ENCODE measurements at places on chromosomes 2 and 18.
A peak's percentile ranks its signal among the peaks of the same experiment; 100 is the strongest.

- no peak for DNase-seq
These were observed 134.8 kb upstream of the FSHR start for GRCh38 chr2:49288902-49289700.

DNA sequence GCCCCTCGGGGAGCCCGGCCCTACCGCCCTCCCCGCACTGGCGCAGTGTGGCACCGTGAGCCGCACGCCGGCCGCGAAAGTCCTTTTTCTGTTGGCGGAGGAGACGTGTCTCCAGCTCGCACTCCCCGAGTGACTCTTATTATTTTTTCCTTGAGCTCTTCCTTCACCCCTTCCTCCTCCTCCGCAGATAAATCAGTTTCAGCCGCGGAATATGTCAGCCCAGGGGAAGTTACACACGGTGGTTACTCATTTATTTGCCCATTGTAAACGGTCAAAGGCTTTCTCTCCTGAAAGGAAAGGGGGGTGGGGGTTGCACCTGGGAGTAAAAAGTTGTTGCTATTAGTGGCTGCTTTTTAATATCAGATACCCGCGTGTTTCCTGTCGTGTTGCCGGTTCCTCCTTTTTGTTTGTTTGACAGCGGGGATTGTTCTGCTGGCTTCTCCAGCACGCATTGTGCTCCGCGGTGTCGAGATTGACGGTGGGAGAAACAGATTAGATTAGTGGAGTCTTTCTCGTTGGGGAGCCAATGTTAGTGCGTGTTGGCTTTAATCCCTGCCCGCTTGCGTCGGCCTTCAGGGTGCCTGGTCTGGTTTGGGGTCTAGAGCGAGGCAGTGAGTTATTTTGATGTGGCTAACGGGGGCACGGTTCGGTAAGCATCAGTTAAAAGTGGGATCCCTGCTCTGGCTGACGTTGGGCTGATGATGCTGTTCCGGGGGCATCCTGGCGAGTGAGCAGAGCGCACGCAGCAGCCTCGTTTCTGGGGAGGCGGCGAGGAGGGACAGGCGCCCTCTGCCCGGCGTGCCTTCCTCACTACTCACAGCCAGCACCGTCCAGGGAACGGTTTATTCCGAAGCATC lies 1.6 kb downstream of the CRIM1 start:
- DNase-seq = peak; percentile 7

DNA sequence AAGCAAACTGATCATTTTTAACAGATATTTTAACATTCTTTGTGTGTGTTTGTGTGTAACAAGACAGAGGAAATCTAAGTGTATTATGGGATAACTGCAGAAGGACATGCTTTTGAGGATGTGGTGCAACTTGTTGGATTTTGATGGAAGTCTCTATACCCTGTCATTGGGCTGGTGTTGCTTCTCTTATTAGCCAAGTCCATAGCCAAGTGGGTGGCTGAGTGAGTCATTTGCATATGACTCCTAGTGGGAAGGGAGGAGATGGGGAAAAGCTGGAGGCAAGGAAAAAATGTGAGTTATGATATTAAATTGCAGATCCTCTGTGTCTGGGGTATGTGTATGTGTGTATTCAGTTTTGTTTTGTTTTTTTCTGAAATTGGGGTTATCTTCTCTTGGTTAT lies 879.9 kb downstream of the DCC start:
- DNase-seq = no peak

DNA sequence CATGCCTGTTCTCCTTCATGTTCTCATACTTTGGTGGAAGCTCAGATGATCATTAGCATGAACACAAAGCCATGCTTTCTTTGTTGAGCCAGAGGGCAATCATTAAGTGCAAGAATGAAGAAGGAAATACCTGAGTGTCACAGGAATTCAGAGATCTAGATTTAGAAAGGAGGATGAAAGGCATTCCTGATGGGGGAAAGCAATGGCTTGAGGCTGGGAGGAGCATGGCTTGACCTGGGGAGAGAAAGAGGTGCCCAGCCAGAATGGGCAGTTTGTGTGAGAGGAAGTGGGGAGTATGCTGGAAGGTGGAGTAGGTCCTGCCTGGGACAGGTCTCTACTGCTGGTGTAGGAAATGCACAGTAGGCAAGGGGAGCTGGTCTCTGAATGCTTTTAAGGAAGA lies 35.1 kb downstream of the SLC4A3 start:
- no peak for DNase-seq

- no peak for DNase-seq
These were observed 74.2 kb downstream of the LYPD6B start for GRCh38 chr2:149112713-149113112.

- no peak for DNase-seq
These were observed 91.3 kb downstream of the SPATS2L start for GRCh38 chr2:200397785-200398184.

- DNase-seq = no peak
These were observed 667.6 kb upstream of the SLC8A1 start for GRCh38 chr2:41119489-41119888.

DNA sequence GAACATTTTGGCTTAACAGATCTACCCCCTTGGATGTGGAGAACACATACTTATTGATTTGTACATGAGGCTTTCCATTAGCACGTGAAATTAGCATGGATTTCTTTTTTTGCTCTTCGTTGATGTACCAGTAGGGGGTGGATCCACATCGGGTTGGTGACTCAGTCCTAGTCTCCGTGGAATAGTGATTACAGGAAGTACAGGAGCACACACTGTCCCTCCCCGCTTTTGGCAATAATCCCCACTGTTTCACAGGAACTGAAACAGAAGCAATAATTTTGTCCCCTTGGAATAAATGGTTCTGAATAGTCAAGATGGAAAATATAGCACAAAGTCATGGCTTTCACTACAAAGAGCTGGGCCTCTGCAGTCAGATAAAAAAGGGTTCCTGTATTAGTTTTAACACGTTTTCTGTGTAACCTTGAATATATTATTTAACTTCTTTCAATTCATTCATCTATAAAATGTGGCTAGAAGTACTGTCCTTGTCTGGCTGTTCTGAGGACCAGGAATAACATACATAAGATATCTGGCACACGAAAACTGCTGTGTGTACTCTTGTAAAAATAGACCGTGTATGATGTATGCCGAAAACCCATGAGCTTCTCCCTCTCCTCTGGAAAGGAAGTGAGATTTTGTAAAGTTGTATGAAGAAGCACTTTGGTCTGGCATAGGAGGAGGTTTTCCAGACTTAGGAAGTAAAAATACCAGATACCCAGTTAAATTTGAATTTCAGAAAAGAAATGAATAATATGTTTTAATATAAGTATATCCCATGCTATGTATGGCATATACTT lies 229.2 kb downstream of the GALR1 start:
- DNase-seq = peak; percentile 24

DNA sequence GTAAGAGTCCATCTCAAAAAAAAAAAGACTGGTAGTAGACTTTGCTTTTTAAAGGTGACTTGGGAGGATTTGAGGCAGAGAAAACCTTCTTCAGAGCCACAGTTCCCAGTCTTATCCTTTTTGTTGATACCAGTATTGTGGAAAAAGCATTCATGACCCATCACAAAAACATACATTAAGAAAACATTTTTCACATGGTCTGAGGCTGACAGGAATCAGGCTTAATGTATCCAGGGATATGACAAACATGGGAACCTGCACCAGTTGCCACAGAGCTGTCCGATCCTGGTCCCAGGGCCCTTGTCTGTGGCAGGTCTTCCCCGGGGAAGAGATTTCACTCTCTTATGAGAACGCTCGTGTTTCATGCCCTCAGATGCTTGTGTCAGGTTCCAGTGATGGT lies 21.8 kb downstream of the SPTBN1 start:
- no peak for DNase-seq

- DNase-seq = peak; percentile 7
These were observed 11.5 kb downstream of the SPEG start for GRCh38 chr2:219446101-219446504.

DNA sequence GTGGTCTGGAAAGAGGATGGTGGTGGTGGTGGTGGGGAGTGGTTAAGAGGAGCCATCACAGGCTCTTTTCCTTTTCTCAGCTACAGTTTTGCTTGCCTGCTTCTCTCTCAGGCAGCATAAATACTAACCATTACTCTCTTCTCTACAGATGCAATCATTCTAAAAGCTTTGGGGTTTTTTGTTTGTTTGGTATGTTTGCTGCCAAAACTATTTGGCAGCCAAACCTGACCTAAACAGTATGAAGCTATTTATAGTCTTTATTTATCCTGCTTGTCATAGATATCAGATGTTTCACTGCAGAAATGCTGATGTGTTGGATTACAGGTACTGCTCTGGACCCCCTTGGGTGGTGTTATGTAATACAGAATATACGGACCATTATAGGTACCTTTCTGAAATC lies 15.3 kb downstream of the SIX3 start:
- no peak for DNase-seq

- DNase-seq = peak; percentile 46
These were observed 57.9 kb downstream of the SNORC start for GRCh38 chr2:232927793-232928550.

GRCh38 chr2:17517481-17518211 lies 594 bp downstream of the RAD51AP2 start:
- no peak for DNase-seq

- peak; percentile 49 for DNase-seq
These were observed 133.4 kb downstream of the PID1 start for GRCh38 chr2:229137639-229138038.

- no peak for DNase-seq
These were observed 53.9 kb downstream of the PTGR3 start for GRCh38 chr18:75154997-75155396.

GRCh38 chr18:59249199-59249774 lies 24.0 kb downstream of the RAX start:
- DNase-seq = peak; percentile 78

DNA sequence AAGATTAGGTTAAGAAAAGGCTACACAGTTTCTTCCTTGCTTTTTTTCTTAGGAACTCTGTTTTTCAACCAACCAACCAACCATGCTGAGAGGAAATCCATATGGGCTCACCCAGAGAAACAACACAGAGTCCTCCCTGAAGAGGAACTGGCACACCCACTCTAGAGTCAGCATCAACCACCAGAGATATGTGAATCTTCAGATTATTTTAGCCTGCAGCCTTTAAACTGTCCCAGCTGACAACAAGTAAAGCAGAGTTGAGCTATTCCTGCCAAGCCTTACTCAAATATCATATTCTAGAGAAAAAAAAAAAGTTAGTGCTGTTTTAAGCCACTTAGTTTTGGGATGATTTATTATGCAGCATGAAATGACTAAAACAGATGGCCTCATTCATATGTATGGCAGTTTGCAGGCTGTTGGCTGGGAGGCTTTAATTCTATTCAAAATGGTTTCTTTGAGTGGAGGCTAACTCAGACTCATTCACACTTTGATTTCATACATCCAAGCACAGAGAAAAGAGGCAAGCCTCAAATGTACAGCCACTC lies 1637.7 kb upstream of the LRRTM1 start:
- no peak for DNase-seq

DNA sequence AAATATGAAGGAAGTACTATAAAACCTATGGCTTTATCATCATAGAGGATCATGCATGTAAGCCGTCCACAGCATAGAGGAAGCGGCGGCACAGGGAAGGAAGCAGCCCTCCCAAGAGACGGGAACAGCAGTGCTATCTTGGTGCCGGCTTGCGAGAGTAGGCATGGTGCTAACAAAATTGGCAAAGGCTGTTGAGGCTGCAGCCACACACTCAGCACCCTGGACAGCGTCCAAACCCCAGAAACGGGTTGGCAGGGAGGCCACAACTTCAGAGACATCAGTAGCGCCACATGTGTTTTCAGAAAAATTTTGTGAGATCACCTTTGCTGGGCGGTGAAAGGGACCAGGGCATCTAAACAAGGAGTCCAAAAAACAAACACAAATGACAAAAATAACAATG lies 37.7 kb downstream of the NETO1 start:
- DNase-seq = no peak

DNA sequence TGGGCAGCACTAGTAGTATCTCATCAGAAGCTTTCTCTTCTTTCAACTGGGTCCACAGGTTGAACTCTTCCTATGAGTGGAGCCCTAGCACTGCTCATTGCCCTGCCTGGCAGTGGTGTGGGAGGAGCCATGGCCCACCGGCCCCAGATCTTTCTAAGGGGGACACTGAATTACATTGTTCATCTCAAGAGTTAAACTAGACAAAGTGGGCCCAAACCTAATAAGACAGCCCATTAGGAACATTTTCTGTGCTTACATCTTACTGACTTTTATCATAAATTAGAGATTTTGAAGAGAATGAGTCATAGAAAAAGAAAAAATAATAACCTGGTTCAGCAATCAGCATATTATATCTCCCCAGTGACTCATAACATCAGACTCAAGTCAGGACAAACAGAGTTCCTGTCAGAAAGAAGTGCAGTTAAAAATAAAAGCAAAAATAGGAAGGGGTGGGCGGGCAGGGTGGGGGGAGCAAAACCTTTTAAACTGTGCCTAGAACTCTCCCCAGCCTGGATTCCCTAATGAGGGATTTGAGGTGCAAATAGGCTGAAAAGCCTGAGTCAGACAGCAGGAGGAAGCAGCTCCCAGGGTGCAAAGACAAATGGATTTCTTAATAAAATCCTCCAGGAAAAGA lies 161.6 kb upstream of the TRIB2 start:
- DNase-seq = no peak

DNA sequence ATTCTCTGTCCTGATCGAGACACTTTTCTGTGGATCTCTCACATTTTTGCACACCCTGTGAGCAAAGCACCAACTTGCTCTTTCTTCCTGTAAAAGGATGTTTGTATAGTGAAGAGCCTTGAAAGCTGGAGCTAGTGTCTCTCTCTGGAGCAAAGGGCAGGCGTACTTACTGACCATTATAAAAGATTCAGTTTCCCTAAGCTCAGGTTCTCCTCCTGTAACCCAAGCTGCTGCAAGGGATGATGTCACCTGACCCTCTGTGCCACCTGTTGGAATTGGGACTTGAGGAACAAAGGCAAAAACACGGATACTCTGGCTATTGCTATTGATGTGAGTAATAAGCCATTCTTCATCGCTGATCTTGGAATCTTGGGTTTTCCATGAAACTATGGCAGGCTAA lies 52.6 kb upstream of the NEMP2 start:
- peak; percentile 9 for DNase-seq

GRCh38 chr2:44367591-44367990 lies 5.8 kb downstream of the CAMKMT start:
- DNase-seq = no peak

DNA sequence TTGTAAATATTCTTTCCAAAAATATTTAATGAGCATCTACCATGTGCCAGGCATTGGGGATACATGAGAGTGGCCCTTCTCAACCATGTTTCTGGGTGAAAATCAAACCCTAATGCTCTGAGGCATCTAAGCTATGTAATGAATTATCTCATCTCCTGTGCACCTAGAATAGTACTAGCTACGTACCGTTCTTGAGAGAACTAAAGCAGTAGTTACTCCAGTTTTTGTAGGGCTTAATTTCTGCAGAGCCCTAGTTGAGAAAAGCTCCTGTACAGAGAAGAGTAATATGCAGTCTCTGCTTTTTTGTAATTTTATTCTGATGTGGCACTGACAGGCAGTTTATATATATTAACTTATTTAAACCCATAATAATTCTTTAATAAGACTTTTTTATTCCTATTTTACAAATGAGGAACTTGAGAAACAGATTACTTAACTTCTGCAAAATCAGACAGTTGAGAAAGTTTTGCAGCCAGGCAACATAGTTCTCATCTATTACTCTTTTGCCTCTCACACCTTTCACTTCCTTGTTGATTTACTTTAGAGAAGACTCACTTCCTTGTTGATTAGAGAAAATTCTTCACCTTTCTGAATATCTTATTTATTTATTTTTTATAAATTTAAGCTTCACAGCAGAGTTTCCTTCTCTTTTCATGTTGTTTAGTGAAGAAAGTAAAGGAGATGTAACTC lies 3.1 kb downstream of the SPOPL start:
- DNase-seq = no peak

- DNase-seq = no peak
These were observed 1481.1 kb upstream of the ACVR2A start for GRCh38 chr2:146363731-146364130.

All from NCI-H345 (cell line).